ENCODE measurements at places on chromosomes 2 and 18.

- no peak for DNase-seq
Observed at GRCh38 chr2:129748653-129749052, 230.8 kb upstream of the RAB6C start.

DNA sequence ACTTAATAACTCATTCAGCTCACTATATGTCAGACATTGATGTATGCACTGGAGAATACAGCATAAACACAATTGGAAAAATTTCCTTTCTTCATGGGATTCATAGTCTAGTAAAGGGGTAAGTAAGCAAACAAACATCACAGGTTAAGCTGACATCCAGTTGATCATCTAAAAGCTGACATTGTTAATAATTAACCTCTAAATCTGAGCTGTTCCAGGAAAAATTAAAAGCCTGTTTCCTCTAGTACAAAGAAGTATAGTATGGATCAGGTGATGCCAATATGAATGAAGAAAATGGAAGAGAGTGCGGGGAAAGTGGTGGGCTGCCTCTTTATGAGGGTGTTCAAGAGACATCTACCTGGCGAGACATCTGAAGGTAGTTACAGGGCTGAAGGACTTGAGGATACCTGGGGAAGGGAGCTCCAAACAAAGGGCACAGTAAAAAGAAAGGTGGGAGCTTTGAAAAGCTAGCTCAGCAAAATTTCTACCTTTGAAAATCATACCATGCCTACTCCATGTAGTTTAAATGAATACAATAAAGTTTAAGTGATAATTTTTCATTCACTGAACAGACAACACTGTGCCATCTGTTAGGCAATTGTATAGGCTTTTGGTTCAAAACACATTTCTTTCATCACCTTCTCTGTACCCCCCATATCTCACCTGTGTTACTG lies 619.3 kb downstream of the TRIB2 start:
- no peak for DNase-seq

- DNase-seq, result no peak
Observed at GRCh38 chr2:176056406-176056805, 27.4 kb downstream of the EVX2 start.

DNA sequence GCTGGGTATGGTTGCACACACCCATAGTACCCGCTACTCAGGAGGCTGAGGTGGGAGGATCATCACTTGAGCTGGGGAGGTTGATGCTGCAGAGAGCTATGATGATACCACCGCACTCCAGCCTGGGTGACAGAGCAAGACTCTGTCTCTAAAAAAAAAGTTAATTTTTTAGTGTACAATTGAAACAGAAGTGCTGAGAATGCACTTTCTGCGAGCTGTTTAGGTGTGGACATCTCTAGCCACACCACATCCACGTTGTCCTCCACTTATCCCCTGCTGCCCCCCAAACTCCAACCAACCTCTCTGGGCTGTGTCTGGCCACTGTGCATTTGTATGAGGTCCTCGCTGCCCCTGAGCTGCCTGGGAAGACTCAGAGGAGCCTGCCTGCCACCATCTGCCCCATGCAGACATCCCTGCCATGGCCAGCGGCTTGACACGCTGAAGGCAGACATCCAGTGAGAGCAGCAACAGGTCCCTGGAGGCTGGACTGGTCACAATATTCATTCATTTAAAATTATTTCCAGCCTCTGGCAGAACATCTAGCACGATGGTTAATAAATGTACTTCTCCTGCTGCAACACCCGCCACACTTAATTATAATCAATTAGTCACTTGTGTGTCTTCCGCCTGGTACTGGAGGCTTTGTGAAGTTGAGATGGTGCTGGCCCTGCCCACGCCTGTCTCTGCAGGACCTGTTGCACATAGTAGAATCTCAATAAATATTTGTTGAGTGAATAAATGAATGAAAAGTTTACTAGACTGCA lies 3.7 kb upstream of the AFF3 start:
- no peak for DNase-seq

DNA sequence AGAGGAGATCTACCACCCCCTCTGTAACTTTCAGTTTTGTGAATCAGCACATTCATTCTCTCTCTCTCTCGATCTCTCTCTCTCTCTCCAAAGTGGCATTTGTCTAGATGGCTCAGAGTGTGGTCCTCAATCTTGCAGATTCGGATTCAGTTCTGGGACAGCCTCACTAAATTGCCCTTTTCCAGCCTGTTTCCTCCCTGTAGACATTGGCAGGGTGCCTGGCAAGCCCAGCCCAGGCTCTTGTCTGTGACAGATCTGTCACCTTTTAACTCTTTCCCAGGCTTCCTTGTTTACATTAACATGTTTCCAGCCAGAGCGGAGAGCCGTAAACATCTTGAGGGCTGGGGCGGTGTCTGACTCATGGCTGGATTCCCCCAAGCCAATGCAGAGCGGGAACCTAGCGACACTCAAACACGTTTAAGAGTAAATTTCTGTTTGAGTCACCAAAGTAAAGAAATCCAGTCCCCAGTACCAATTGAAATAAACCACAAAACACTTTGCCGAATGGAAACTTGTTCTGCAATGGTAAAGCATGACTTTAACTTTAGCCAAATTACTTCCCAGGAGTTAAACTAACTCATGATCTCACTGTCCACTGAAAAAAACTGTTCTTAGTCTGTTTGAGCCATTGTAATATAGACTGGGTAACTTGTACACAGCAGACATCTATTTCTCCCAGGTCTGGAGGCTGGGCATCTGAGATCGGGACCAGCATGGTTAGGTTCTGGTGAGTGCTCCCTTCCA lies 6.6 kb upstream of the CYP27C1 start:
- no peak for DNase-seq

DNA sequence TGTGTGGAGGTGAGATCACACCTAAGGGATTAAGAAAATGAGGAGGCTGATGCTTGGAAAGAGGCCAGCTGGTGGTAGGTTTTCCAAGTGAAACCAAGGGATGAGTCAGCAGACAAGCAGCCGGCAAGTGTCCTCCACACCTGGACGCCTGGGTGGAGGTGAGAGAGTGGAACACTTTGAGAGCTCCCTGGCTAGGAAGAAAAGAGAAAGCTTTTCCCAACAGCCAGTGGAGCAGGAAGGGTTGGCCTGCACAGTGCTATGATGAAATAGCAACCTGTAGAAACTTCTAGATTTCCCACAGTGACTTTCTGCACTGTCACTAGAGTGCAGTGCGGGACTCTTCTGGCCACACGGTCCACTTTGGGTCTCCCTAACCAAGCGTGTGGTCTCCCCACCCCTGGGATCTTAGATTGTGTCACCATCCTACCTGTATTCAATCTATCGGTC lies 19.6 kb upstream of the IL37 start:
- DNase-seq, result no peak

DNA sequence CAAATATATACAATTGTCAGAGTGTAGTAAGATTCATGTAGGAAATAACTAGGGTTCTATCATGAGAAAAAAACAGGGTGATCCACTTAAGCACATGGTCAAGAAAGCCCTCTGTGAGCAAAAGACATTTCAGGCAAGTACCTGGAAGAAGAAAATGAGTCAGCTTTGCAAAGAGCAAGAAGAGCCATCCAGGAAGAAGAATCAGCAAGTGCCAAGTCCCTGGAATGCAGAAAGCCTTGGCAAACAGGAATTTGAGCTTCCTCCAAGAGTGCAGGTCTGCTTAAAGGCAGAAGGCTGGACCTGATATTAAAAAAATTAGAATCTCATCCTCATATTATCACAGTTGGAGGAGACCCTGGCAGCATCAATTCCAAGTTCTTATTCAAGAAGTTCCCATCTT lies 188.5 kb upstream of the CELF4 start:
- DNase-seq, result no peak

- no peak for DNase-seq
Observed at GRCh38 chr2:88024509-88024908, 8.2 kb upstream of the RNU2-63P start.

DNA sequence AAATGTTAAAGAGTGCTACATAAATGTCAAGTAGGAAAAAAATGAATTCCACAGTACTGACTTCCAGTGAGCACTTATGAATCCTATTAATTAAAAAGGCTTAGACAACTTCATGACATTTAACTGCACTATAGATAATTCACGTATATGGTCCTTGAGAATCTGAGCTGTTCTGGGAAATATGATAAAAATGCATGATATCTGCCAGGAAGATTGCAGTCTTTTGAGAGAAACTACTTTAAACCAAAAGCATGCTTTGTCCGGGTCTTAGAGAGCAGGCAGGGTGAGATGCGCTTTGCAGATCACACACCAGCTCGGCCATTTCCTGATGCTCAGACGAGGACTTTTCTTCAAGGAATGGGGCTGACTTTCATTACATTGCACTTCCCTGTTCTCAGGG lies 42.6 kb downstream of the CMPK2 start:
- DNase-seq, result no peak

GRCh38 chr2:184049566-184049965 lies 548.8 kb upstream of the ZNF804A start:
- no peak for DNase-seq

- DNase-seq, result no peak
Observed at GRCh38 chr2:173021939-173022371, 53.7 kb upstream of the MAP3K20 start.

DNA sequence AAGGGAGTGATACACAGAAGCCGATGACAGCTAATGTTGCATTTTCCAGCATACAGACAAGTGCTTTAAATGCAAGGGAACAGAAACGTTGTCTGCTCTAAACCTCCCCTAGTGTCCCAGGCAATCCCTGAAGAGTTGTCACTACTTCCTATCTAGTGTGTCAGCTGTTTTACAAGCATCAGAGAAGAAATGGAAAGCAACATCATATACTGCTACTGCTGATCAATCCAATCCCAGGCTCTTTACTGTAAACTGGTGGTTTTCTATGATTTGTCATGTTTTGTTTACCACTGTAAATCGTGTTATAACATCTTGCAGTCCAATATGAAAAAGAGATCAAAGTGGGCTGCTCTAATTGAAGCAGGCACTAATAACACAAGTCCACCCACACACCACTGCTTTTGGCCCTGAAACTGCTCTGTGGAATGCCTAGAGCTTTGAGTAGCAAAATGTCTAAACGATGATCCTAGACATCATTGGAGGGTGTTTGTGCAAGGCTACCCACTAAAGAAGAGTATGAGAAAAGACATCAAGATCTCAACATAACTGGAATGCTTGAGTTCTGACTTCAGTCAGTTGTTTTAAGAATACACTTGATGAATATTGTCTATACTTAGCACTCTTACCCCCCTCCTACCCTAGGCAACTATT lies 18.1 kb upstream of the ROCK1 start:
- no peak for DNase-seq

DNA sequence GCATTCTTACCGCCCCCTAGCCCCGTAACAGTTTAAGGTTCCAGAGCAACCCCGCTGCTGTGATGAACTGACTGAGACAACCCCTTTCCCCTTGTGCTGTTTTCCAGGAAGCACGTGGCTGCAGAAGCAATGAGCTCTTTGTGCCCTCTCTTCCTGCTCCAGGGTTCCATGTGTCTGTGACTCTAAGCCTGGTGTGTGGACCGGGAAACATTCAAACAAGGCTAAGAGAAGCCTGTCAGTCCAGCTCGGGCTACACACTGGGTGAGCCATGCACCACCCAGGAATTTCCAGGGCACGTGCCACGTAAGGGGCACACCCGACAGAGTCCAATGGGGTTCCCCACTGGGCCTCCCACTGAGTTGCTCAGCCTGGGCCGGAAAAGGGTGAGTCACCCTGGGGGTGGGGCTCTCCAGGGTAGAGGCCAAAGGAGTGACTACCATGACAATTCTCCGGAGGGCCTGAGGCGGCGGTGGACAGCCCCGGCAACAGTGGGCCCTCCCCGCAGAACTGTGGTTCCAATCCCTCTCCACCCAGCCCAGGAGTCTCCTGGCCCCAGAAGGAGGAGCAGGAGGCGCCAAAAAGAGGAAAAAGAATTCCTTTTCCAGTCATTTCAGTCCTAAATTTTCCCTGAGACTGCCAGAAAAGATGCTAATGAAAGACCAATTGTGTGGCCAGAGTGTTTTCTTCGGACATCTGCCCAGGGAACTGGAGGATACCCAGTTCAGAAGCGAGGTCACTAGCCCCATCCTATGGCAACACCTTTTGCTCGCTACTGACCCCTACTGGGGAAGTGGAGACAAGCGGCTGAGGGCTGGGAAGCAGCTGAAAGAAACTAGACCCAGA lies 157.8 kb upstream of the SLC1A4 start:
- peak; percentile 85 for DNase-seq

DNA sequence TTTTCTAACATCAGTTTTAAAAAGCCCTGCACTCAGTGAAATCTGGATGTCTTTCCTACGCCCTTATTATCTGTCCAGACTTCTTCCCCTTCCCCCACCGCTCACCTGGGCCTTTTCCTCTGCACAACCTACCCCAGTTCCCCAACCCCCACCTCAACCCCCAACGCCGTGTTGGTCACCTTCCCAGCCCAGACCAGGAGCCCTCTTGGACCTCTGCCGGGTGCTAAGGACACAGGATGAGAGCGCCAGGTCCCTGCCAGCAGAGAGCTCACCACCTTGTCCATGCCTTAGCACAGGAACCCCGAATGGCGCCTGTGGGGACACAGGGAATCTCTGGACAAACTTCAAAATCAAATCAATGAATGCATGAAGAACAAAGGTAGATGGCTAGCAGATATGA lies 966 bp upstream of the RBM43 start:
- DNase-seq, result no peak

DNA sequence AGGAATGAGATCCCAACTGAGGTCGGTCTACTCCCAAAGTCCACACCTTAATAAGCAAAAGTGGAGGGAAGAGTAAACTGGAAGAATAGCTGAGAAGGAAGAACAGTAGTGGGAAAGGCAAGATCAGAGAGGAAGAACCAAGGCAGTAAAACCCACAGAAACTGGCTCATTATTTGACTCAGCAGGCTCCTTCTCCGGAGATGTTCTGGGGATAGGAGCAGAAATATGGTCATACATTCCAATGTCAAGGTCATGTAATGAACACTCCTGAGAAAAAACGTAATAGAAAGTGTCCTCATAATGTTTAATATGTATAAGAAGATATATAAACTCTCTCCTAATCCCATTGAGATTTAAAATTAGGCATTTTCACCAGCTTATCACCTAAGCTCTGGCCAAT lies 39.5 kb downstream of the STK39 start:
- DNase-seq, result no peak

DNA sequence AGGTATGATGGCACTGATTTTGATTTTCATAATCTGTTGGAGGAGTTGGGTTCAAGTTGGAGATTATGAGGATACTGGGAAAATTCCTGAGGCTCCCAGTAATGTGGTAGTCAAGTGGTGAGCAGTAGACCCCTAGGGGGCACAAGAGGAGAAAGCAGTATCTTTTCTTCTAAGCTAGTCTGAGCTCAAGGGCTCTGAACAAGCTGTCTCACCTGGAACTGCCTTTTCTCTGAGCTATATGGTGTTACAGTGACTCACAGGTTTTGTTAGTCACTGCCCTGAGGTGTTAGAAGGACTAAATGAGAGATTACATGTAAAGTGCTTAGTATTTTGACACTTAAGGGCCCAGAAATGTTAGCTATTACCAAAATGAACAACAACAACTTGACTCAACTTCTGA lies 42.2 kb downstream of the CD302 start:
- DNase-seq, result no peak

DNA sequence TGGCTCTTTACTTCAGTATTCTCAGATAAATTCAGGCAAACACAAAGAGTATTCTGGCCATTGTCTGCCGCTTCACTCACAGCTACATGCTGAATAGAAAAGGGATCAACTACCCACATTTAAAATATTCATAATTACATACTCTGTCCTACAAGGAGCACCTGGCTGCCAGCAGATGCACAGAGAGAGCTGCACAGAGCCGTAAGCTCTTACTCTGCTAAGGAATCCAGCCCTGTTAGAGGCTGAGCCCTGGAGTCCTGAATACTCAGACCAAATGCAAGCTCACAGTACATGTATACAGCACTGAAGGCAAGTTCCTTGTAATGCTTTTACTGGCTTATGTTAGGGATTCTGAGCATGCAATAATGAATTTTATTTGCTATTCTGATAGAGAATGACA lies 80.3 kb downstream of the FTCDNL1 start:
- DNase-seq, result no peak

- no peak for DNase-seq
Observed at GRCh38 chr18:79442508-79443221, 46.9 kb downstream of the NFATC1 start.

Data from activated CD4-positive, CD25-positive, alpha-beta regulatory T cell treated with anti-CD3 and anti-CD28 coated beads, Interleukin-2, amount 50 U/mL, for 72 hours (primary cell).